Common myeloid progenitor, CD34-positive (primary cell): ENCODE measurements at places on chromosomes 7 and 10.
A peak's percentile ranks its signal among the peaks of the same experiment; 100 is the strongest.

DNA sequence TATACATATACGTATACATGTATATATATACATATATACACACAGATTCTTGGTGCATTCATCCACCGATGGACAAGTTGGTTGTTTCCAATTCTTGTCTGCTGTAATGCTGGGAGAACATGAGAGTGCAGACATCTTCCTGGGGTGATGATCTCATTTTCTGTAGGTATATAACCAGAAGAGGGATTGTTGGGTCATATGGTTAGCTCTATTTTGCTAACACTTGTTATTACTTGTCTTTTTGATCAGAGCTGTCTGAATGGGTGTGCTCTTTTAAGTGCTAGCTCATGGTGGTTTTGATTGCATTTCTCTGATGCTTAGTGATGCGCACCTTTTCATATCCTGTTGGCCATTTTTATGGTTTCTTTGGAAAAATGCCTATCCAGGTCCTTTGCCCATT lies 106.4 kb downstream of the TAX1BP1 start:
- DNase-seq, result no peak

- DNase-seq, result peak; percentile 18
Observed at GRCh38 chr10:77552252-77552651, 85.4 kb downstream of the KCNMA1 start.

- DNase-seq, result no peak
Observed at GRCh38 chr10:34593930-34594329, 221.2 kb downstream of the PARD3 start.

DNA sequence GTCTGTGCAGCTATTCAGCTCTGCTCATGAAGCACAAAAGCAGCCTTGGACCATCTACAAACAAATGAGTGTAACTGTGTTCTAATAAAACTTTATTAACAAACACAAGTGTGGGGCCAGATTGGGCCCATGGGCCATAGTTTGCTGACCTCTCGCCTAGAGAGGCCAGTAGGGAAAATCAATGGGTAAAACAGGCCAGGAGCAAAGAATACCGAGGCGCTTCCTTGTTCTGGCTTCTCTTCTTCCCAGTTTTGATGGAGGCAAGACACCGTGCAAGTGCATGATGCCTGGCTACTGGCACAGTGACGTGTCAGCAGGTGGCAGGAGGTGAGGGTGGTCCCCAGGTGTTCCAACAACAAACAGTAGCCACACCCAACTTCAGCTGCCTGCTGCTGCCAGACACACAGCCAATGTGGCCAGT lies 94.3 kb upstream of the SDK1 start:
- no peak for DNase-seq

DNA sequence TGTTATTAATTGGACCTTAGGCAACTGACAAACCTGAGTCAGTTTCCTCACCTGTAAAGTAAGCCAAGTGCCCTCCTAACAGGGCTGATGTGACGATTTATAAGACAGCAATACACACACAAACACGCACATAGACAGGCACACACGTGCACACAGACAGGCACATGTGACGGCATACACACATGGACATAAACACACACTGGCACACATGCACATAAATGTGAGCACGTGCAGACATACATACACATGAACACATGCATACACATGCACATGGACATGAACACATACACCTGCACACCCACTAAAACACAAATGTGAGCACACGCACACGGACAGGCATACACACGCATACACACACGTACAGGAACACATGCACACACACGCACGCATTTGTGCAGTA lies 148.9 kb downstream of the PRKCQ start:
- no peak for DNase-seq

DNA sequence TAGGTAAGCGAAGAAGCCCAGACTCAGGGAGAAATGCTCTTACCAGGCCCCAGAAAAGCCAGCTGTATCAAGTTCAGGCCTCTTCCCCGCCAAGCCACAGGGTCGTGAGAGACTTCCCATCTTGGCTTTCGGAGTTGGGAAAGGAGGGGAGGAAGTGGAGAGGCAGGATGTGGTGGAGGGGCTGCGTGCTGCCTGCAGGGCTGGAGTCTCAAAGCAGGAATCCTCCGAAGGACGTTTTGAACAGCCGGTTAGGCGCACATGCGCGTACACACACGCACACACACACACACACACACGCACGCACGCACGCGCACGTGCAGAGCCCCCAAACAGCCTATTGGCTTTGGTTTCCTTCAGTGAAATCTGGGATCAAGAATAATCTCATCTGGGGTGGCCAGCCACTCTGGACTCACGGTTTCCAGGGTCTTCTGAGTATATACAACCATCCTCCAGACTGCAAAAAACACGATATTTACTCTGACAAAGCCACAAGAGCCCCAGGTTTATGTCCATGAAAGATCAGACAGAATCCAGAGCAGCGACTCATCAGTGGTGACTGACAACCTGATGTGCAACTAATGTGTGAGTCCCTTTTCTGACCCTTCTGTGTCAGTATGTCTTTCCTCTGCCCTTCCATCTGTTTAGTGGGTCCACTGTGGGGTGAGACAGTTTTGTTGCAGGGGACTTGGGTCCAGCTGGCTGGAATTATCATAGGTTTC lies 115.0 kb upstream of the ZNF438 start:
- DNase-seq, result peak; percentile 34

- DNase-seq, result peak; percentile 63
Observed at GRCh38 chr10:109892117-109892516, 31.2 kb downstream of the XPNPEP1 start.

DNA sequence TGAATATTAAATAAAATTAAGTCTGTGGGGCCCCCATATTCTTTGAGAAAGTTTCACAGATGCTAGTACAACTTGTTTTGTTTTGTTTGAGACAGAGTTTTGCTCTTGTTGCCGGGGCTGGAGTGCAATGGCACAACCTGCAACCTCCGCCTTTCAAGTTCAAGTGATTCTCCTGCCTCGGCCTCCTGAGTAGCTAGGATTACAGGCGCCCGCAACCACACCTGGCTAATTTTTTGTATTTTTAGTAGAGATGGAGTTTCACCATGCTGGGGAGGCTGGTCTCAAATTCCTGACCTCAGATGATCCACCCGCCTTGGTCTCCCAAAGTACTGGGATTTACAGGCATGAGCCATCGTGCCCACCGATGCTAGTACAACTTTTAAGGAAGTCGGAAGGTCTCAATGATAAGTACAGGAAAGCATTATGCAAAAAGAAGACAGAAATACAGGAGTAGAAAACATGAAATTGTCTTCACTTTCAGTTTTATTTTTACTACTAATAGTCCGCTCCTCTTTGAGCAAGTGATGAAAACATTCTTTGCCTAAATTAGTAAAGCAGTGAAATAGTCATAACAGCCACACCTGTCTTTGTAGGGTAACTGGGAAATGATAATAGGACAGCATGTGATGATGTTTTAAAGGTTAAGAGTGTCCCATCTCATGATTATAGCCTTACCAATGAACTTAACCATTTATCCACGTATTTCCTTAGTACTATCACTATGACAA lies 147.5 kb downstream of the SEMA3D start:
- DNase-seq, result no peak

DNA sequence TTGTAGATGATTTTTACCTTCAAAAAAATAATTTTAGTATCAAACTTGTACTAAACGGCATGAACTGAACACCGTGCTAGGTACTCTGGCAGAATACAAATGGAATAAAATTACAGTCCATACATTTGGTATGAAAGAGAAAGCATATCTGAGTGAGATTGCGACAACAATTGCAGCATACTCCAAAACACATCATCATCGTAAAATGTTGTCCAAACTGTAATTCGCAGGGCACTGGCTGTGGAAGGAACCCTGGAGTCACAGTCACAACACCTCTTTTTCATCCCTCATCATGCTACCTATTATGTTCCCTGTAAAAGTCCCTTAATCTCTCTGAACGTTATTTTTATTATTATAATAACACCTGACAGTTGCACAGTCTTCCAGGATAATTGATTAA lies 13.5 kb downstream of the CREM start:
- DNase-seq, result no peak

DNA sequence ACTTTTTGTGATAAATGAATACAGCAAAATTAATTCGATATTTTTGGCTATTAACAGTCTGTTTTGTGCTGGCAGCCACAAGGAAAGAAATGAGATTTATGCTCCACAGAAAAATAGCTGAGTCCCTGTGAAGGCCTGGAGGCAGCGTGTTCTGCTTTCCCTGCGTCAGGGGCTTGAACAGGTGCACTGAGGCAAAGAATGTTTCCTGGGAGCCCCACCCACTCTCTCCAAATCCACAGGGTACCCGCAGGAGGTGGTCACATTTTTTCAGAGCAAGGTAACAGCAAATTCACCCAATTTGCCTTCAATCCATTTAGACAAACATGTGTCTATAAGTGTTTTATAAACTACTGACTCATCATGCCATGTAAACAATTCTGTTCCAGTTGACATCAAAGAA lies 308.1 kb downstream of the TCERG1L start:
- no peak for DNase-seq

GRCh38 chr10:30836406-30836805 lies 195.3 kb downstream of the ZNF438 start:
- DNase-seq, result no peak

GRCh38 chr7:99407872-99408378 lies 472 bp downstream of the PDAP1 start:
- peak; percentile 51 for DNase-seq

DNA sequence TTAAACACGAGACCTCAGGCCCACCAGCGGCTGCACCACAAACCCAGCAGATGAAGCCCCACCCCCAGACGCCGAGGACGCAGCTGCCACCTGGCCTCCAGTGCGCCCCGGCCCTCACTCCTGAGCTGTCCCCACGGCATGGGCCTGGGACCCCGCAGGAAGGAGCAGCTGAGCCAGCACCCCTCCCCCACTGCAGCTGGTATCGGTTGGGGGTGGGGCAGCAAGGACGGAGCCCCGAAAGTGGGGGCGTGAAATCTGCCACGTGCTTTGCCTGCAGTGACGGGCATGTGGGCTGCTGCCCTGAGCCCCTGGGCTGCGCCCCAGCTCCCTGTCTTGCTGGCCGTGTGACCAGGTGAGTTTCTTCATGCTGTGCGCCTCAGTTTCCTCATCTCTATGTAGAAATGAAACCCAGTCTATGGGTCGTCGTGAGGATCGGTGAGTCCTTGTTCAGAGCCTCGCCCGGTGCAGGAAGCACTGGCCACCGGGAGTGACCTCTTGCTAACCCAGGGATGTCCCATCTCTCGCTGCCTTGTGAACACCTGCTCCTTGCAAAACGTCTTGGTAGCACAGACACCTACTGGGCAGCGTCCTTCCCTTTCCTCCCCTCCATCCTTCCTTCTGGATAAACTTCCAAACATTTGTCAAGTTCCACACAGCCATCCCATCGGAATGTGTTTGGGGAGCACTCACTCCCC lies 32.0 kb downstream of the CFAP46 start:
- no peak for DNase-seq

GRCh38 chr10:132906836-132907235 lies 35.5 kb downstream of the CFAP46 start:
- DNase-seq, result no peak

DNA sequence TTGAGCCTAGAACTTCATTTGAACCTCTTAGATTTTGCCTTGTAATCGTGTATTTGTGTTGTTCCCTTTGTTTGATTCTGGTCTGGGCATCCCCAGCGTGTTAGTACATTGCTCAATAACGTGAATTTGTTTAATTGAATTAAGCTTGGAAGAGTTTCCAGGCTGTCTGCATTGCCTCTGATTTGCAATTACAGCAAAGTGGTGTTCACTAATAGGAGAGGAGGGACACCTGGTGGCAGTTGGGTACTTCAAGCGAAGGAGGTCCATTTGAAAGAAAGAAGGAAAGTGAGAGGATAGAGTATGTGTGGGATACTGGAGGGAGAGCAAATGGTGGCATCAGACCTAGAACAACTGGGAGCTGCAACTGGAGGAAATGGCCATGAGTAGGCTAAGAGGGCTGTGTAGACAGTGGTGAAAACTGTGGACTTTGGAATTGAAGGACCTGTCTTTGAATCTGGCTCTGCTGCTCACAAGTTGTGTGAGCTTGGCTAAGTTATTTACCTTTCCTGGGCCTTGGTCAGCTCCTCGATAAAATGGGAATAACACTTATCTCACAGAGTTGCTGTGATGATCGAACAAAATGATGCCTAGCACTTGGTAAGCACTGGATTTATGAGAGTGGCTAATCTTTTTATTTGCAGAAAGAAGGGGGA lies 15.1 kb downstream of the LSMEM1 start:
- peak; percentile 77 for DNase-seq

- DNase-seq, result peak; percentile 64
Observed at GRCh38 chr7:134855442-134855841, 76.0 kb downstream of the CALD1 start.

- peak; percentile 4 for DNase-seq
Observed at GRCh38 chr7:144908324-144908723, 72.5 kb upstream of the TPK1 start.

GRCh38 chr10:88226891-88227290 lies 356.2 kb downstream of the RNLS start:
- DNase-seq, result no peak

GRCh38 chr7:26038201-26038990 lies 113.6 kb upstream of the NFE2L3 start:
- no peak for DNase-seq

DNA sequence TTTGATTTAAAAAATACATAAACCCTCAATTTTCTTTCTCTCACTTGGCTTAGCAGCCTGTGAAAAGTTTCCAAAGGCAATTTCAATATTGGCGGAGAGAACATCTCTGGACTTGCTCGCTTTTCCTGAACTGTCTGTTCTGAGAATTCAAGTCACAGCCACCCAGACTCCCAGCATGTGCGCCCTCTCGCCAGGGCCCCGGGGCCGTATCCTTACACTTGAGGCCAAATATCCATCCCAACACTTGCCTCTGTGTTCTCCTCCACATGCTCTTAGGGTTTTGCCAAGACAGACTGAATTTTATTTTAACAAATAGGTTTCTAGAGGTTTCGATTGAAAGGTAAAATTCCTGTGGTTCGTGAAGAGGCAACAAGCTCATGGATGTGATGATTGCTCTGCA lies 111.5 kb upstream of the GPR26 start:
- no peak for DNase-seq

- DNase-seq, result no peak
Observed at GRCh38 chr7:55903985-55904759, 16.9 kb downstream of the ZNF713 start.

DNA sequence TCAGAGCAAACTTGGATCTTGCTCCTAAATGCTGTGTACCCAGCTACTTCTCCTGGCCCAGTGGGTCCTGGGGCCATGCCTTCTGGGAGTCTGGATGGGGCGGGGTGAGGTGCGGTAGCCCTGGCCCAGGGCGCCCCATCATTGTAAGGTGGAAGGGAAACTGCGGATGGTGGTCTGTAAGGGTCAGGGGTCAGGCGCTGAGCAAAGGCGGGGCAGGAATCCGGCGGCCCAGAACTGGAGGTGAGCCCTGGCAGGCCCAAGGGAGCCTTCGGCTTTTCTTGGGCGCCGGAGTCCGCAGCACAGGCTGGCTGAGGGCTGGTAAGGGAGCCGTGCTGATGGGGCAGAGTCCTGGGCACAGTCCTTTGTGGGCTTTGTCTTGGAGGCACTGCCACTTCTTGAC lies 66.5 kb upstream of the CTBP2 start:
- DNase-seq, result no peak

- no peak for DNase-seq
Observed at GRCh38 chr7:29202651-29203069, 8.1 kb downstream of the CHN2 start.
